ENCODE measurements at places on chromosomes 12 and 14.

DNA sequence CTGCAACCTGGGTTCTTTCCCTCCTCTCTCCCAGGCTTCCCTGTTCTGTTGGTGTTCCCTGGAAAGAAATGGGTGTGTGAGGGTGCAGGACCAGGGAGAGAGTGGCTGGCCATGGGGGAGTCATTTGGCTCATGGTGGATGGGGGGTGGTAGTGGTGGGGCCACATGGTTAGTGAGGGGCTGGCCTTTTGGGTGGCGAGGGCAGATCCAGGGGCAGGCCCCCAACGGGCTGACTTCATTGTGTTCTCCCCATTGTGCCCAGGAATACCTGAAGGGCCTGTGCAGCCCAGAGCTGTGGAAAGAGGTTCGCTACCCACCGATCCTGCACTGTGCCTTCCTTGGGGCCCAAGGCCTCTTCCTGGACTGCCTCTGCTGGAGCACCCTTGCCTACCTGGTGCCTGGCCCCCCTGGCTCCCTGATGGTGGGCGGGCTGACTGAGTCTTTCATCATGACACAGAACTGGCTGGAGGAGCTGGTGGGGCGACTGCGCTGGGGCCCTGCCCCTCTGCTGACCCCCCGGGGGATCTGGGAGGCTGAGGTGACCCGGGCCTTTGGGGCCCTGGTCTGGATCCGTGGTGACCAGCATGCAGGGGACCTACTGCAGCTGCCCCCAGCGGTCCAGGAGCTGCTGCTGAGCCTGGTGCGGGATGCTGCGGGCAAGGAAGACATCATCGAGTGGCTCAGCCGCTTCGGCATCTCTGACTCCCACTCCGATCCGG is 9.0 kb downstream of the NYNRIN start:
- DNase-seq = no peak

DNA sequence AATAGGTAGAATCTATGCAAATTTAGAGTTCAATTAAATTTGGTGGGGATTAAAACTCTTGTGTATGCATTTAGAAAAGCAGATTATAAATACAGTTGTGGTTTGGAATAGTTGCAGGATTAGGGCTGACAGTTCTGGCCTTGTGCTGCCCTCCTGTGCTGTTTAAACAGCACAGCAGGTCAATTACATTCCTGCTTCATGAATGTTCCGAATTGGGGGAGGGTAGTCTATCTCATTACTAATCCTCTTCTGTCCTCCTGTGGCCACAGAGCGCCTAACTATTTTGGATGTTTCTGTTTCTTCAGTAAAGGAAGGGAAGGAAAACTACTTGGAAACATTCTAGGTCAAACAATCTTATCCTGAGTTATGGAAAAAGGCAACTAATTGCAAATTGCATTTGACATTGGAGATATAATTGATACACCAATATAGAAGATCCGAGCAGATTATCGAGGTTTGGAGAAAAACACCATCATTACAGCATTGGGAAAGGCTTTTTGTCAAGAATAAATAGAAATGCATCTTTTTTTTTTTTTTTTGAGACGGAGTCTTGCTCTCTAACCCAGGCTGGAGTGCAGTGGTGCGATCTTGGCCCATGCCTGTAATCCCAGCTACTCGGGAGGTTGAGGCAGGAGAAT is 8.7 kb upstream of the GPR19 start:
- no peak for DNase-seq

DNA sequence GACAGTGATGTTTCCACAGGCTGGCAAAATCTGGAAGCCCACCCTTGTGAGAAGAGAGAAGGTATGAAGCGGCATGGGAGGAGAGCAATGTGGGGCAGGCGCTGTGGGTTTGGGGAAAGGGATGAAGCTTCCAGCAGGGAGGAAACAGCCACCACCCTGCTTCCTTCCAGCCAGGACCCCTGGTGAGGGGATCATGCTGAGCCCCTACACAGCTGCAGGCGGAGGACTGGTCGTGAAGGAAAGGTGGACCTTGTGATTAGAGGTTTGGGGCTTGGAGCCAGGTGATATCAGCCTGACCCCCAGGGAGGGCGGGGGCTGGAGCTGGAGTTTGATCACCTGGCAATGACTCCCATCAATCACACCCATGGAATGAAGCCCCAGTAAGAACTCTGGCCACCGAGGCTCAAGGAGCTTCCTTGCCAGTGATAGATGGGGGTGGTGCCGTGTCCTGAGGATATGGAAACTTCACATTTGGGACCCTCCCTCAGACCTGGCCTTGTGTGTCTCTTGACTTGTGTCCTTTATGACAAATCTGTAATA is 48.6 kb downstream of the RIMBP2 start:
- DNase-seq = no peak

GRCh38 chr14:104343294-104343625 is 204.9 kb downstream of the KIF26A start:
- no peak for DNase-seq

- DNase-seq = no peak
Measured at GRCh38 chr12:50003595-50003994, 21.7 kb downstream of the RACGAP1 start.

DNA sequence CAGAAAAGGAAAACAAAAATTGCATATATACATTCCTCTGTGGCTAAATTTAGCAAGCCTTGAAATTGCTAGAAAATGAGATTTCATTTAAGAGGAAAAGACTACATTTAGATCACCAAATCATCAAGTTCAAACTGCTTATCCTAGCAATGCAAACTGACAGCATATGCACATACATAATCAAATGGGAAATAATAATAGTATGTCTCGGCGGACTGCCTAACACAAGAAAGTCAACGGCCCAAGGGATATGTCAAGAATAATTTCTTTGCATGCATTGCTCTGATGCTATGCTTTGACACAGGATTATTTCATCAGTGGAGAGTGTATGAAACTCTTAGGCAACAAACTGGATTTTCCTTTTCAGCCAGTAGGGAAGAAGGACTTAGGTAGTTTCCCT is 107.9 kb downstream of the KCNC2 start:
- no peak for DNase-seq

DNA sequence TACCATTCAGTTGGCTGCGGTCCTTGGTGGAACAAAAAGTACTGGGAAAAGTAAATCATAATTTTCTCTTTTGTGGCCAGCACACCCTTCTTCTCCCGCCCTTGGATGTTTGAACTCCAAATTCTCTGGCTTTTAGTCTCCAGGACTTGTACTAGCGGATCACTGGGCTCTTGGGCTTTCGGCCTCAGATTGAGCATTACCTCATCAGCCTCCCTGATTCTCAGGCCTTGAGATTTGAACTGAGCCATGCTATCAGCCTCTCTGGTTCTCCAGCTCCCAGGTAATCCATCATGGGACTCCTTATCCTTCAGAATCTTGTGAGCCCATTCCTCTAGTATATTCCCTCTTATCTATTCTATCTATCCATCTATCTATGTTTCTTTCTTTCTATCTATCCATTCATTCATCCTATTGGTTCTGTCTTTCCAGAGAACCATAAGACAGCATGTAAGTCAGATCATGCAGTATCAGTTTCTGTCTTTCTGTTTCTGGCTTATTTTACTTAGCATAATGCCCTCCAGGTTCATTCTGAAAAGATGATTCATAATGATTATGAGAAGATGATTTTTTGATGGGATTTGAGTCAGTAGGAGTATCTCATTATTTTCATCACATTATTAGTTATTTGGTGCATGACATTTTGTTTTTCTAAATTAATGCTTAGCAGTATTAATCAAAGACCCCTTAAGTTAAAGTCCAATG is 814.9 kb downstream of the LRFN5 start:
- no peak for DNase-seq

- no peak for DNase-seq
Measured at GRCh38 chr12:77685901-77686300, 144.8 kb upstream of the NAV3 start.

GRCh38 chr12:77324763-77325468 is 259.5 kb upstream of the E2F7 start:
- peak; percentile 84 for DNase-seq

DNA sequence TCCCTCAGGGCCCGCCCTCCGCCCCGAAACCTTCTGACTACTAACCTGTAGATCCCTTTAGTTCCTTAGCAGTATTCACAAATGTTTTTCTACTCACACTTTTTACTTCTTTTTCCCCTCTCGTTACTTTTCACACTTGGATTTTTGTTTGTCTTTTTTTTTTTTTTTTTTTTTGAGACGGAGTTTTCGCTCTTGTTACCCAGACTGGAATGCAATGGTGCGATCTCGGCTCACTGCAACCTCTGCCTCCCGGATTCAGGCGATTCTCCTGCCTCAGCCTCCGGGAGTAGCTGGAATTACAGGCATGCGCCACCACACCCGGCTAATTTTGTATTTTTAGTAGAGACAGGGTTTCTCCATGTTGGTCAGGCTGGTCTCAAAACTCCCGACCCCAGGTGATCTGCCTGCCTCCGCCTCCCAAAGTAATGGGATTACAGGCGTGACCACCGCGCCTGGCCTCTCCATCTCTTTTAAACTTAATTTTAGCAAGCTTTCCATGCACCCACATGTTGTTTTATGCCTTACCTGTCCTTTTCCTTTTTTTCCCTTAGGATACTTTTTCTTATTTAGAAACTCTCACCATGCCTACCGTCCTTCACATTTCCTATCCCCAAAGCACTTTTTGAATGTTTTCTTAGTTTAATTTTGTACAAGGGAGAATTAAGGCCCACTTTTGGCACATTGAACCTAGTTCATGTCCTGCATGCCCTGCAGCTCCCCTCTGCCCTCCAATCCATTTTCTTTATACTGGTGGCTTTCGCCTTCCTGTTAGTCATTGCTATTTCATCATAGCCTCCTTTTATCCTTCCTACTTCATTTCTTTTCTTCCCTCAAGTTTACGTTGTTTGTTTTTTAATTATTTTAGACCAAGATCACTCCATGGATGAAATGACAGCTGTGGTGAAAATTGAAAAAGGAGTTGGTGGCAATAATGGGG is 1.1 kb downstream of the SP1 start:
- no peak for DNase-seq

- DNase-seq = no peak
Measured at GRCh38 chr14:89813617-89814031, 140.9 kb downstream of the EFCAB11 start.

DNA sequence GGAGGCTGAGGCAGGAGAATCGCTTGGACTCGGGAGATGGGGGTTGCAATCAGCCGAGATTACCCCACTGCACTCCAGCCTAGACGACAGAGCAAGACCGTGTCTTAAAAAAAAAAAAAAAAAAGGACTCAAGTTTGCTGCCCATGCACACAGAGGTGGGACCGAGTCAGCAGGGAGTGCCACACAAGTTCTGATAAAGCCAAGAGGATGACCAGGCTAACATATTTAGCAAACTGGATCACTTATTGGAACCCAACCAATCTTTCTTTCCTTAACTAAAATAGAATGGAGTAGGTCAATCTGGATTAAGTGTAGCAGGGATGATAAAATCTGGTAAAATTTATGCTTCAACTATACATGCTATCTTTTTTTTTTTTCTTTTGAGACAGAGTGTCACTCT is 190.4 kb upstream of the FOXN3 start:
- no peak for DNase-seq

- DNase-seq = no peak
Measured at GRCh38 chr12:113744802-113745395, 221.2 kb downstream of the RBM19 start.

DNA sequence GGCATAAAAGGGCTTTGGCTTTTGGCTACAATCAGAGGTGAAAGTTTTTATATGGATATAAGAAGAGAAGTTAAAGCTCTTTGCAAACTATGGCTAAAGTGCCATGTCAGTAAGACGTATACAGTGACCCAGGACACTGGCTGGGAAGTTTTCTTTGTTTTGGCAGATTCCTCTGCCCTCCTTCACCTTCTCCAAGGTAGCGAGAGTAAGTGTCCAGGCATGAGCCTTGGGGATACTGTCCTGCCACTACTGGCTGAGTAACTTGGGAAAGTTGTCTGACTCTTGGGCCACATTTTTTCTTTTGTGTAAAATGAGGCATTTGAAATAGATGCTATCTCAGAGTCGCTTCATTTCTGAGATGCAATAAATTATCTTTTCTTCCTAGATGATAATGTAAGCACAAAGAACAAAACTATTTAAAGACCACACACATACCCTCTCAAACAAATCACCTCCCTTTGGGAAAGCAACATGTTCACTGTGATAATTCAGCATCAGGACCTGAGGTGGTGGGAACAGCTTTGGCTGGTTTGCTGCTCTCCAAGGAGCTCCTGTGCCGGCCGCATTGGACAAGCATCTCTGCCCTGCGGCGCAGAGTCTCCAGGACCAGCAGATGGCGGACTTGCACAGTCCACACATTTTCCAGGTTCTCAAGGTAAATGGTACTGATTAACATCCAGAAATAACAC is 106.3 kb downstream of the PTCSC3 start:
- DNase-seq = no peak

DNA sequence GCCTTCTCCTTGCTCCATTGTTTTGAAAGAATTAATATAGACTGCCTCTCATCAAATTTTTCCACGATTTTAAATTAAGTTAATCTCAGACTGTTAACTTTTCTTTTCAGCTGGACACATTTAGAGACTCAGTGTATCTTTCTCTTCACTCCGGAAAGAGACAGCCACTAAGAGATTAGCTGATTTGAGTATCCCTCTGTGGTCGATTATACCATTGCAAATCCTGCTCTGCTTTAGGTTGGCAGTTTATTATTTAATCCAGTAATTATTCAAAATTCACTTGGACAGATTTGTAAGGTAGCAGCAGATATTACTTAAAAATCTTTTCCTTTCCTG is 588 bp upstream of the TWF1 start:
- no peak for DNase-seq

GRCh38 chr12:83040339-83040738 is 353.6 kb downstream of the TMTC2 start:
- DNase-seq = no peak

All from left forelimb (tissue), 1 donor.